ENCODE measurements at places on chromosomes 2 and 18.

GRCh38 chr18:2448565-2449151 lies 122.6 kb downstream of the METTL4 start:
- no peak for DNase-seq

DNA sequence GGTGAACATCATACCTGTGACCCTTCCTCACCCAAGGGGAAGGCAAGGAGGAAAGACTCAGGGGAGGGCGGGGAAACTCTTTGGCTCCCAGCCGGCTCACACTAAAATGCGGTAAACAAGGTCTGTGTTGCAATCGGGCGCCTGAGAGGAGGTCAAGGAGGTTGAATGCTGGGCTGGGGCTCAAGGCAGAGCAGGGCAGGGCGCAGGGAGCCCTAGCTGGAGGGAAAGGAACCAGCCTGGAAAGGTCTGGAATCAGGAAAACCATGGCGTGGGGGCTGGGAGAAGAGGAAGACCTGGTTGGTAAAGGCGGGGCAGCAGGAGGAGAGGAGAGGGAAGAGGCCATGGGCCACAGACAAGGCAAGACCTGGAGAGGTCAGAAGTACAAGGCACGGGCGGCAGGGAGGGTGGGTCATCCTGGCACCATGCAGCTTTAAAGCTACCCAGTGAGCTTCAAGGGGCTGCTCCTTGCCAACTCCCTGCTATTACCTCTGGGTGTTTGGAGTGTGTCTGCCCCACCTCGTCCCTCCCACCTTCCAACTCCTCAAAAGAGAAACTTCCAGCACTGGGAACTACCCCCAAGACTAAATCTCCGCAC lies 4.8 kb upstream of the TMEM37 start:
- DNase-seq, result no peak

GRCh38 chr18:29104671-29105070 lies 927.7 kb upstream of the CDH2 start:
- no peak for DNase-seq

DNA sequence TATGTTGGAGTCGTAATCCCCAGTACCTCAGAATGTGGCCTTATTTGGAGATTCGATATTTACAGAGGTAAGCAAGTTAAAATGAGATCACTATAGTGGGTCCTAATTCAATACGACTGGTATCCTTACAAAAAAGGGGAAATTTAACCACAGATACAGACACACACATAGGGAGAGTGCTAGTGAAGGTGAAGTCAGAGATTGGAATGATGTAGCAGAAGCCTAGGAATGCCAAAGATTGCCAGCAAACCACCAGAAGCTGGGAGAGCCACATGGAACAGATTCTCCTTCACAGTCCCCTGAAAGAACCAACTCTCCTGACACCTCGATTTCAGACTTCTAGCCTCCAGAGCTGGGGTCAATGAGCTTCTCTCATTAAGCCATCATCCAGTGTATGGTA lies 17.7 kb upstream of the ACTR3 start:
- no peak for DNase-seq

DNA sequence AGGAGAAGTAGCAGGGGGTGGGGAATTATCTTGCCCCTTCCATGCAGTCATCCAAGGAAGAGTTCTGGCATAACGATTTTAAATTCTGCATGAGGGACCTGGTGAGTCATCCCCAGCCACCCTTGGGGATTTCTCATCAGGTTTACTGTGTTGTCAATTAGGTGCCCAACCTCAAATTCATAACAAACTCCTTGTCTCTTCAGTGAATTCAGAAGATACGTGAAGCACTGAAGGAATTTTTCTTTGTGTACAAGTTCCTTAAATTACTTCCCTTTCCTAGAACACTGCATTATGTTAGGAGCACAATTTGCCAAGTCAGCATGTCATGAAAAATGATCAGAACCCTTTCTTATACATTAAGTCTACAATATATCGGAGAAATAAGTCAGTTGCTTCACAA lies 70.8 kb upstream of the NOSTRIN start:
- DNase-seq, result no peak

- DNase-seq, result no peak
These were observed 253.3 kb upstream of the TANK start for GRCh38 chr2:160906878-160907277.

DNA sequence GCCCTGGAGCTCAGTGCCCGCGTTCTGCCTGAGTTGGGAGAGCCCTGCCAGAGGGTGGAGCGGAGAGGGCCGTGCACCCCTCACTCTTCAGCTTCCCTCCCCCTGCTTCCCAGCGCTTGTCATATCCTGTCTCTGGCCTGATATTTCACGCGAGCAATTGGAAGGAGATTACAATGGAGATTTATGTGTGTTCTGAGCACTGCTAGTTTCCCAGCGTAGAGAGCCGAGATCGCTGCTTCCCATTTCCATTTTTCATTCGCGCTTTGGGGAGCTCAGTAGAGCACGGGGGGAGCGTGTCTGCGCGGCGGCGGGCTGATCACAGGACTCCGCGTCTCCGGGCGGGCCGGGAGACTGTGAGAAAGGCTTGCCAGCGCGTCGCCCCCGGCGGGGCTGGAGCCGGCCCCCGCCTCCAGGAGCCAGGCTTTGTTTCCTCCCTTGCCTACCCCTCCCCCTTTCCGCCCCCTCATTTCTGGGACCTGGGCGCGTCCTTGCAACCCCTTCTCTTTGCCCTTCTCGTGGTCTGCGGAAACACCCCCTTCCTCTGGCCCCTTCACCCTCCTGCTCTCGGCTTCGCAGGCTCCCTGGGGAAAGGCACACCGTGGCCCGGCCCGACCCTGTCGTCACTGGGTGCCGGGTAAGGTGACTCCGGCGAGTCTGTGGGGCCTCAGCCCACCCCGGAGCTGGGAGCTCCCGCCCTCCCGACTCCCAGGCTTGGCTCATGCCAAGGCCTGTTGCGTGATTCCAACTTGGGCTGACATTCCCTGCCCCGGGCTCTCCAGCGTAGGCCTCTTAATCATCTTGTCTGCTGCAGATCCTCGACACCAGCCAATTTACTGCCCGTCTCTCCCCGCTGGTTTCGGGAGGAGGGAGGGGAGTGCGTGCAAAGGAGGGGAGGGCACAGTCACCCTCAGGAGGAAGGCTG lies 5.8 kb downstream of the DLX2 start:
- DNase-seq, result no peak

DNA sequence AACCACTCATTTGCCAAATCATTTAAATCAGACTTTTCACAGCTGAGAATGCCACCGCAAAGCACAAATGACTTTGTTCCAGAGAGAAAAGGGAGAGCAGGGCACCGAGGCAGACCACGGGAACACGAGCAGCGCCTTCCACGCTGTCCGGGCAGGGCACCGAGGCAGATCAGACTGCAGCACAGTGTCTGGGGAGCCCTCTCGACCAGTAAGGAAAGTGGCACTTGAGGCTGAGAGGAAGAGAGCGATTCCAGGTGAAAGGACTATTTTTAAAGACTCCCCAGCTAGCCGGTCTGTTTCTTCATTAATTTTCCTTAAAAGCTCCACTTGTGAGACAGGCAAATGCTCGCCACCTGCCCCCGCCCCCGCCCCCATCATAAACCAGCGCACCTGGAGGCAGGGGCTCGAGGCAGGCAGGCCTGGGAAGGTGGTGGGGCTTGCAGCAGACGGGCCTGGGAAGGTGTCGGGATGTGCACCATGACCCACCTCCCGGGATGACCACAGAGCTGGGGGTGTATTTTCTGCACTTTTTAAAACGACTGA lies 80.9 kb upstream of the CTDP1 start:
- no peak for DNase-seq

DNA sequence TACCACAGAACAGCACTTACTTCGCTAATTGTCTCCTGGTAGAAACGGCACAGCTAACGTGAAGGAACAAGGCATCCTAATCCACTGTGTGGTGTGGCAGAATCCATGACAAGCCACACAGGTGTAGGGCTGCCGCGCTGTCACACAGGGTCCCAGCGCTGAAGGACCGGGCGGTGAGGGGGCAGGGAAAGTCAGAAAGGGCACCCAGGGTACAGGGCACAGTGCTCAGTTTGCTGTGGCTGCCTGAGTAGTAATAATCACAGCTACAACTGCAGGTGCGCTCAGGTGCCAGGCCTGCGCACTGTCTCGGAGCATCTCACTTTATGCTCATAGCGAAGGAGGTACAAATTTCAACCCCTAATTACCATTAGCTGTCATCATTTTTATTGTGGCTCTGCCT lies 55.2 kb upstream of the CAB39 start:
- no peak for DNase-seq

DNA sequence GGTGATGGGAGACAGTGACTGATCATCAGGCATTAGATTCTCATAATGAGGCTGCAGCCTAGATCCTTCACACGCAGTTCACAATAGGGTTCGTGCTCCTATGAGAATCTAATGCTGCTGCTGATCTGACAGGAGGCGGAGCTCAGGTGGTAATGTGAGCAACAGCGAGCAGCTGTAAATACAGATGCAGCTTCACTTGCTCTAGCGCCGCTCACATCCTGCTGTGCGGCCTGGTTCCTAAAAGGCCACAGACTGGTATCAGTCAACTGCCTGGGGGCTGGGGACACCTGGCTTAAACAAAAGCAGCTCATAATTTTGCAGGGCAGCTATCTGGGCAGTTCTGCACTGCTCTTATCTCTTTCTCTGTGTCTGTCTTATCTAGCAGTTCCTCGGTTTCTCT lies 20.4 kb upstream of the CD226 start:
- DNase-seq, result no peak

DNA sequence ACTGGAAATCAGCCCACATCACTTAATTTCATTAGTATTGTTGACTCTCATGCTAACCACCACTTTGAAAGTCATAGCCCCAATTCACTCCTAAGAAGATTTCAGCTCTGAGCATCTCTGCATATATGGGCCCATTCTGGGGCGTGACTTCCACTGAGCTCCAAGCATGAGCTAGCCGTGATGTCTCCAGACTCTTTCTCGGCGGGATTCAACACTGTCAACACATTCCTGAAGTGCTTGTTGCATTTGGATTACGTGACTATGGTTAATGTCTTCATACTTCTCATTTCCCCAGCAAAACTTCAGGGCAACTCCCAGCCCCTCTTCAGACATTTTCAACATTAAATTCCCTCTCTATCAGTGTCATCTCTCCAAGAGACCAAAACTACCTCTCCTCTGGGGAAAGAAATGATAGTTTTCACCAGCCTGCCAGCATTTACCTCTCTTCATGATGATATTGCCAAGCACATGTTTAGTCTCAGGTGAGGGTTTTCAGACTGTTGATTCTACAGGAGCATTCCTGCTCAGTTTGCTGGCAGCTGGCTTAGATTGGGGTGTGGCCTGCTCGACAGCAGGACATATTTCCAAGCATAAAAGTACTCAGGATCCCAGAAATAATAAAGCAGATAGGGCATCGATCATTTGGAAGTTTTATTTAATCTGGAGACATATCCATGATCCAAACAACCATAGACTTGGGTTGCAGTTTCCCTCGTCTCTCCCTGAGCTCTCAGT lies 81.7 kb downstream of the FEZ2 start:
- no peak for DNase-seq

DNA sequence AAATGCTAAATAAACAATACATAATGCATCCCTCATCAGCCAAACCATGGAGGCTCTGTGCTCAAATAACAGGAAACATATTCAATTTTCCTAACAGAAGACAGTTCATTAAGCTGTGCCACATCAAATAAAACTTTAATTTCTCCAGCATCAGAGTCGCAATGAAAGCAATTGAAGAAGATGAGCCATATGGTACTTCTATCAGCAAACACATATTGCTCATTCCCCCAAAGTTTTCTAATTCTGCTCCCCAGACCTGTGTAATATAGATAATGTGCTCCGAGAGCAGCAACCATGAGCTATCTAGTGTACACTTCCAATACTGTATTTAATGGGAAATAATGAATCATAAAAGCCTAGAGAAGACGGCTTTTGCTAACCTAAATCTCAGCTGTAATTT lies 263.2 kb downstream of the MEIS1 start:
- DNase-seq, result no peak

DNA sequence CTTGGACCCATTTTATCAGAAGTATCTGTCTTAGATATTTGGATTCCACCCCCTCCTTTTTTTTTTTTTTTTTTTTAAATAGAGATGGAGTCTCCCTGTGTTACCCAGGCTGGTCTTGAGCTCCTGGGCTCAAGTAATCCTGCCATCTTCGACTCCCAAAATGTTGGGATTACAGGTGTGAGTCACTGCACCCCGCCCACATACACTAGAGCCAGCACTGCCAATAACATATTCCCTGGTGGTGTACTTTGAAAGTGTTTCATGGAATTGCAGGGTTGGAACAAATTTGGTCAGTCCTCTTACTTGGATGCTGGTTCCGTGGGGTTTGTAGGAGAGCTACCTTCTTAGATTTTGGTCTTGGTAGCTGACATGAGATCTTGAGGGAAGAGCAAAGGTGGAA lies 15.0 kb downstream of the PDCL3 start:
- no peak for DNase-seq

DNA sequence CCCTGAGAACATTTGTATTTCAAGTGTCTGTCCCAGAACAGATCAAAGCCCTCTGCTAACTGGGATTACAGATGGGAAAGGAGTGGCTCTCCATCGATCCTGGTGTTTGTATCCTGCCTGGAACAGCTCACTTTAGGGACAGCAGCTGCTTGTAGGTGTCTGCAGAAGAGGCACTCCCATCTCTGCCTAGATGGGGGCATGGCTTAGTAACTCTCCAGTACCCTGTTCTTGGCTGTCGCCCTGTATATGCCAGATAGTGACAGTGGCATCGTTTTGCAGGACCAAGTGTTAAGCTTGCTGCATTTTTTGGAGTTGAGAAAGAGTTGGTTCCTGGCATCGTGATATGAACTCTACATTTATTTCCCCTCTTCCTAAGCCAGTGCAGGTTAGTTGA lies 189.9 kb downstream of the SH3RF3 start:
- no peak for DNase-seq

- DNase-seq, result no peak
These were observed 85.9 kb downstream of the FEZ2 start for GRCh38 chr2:36511858-36512603.

- no peak for DNase-seq
These were observed 137.4 kb downstream of the ACOXL start for GRCh38 chr2:110869472-110870446.

DNA sequence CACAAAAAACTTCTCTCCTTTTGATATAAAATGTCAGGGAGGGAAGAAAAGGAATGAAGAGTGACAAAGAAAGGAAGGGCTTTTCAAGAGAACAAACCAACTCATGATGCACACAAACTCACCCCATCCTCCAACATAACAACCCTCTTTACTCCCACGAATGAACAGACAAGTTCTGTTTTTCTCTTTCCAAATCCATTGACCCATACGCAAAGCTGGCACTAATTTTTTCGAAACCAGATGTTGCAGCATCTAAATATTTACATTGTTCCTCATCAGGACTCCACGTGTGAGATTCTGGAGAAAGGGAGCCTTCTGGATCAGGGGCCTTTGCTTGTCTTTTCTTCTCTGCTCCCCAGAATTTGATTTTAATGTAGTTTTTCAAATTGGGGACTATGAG lies 143.3 kb upstream of the BCL2L11 start:
- no peak for DNase-seq

GRCh38 chr2:217108086-217108485 lies 248.2 kb upstream of the TNP1 start:
- DNase-seq, result no peak

- DNase-seq, result no peak
These were observed 17.4 kb downstream of the KCNIP3 start for GRCh38 chr2:95314598-95314963.

- DNase-seq, result no peak
These were observed 107.6 kb upstream of the CAVIN2 start for GRCh38 chr2:191954451-191954850.

Measured in stimulated activated CD4-positive, alpha-beta T cell treated with anti-CD3 and anti-CD28 coated beads, Interleukin-15, amount 100 ng/mL, for 1 hour (primary cell).